ENCODE measurements at places on chromosomes 13 and 19.

GRCh38 chr19:8097198-8097597 is 44.6 kb downstream of the CCL25 start:
- no peak for DNase-seq

- DNase-seq, result no peak
Measured at GRCh38 chr13:110575322-110576069, 14.0 kb upstream of the RAB20 start.

- DNase-seq, result no peak
Measured at GRCh38 chr19:1742989-1743696, 10.2 kb upstream of the ONECUT3 start.

GRCh38 chr13:99334221-99334620 is 27.0 kb upstream of the GPR183 start:
- no peak for DNase-seq

GRCh38 chr19:19606021-19606420 is 12.5 kb downstream of the PBX4 start:
- DNase-seq, result no peak

Measured in Karpas-422 (cell line).